ENCODE measurements at places on chromosomes 5 and 9. TPM values are rescaled to one million over a fixed set of nuclear protein-coding genes. Genes with fewer than 3 reads are reported as not detected.

DNA sequence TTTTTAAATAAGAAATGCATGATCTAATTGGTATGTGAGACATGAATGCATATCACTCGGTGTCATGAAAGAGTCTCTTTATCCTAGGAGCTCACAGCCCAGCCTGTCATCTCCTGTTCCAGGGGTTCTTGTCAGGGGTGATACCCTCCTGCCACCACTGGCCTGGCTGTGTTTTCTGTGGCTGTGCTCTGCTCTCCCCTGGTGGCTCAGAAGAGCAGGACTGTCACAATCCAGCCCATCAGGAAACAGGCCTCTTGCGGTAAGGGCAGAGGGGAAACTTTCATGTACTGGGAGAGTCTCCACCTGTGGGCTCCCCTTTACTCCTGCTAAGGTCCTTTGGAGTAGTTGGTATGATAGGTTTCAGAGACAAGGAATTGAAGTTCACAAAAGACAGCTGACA lies 240.2 kb upstream of the GLRA1 start:
- no peak for DNase-seq

DMGDH gene
- polyA plus RNA-seq = 23.9 TPM

- no peak for DNase-seq
Measured at GRCh38 chr5:144638787-144639186, 468.1 kb downstream of the KCTD16 start.

DNA sequence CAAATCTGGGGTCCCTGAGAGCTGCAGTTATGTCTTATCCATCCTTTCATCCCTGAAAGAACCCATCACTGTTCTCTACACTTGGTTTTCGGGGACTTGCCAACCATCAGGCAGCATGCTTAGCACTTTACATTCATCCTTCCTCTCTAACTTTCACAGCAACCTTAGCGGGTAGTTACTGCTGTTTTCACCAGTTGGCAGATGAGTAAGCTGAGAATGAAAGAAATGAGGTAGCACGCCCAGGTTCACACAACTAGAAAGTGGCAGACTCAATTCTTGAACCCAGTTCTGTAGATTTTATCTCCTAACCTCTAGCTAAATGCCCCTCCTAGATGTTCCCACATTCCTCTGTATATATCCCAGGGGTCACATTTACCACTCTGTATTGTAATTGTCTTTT lies 342.0 kb upstream of the WWC1 start:
- no peak for DNase-seq

ZNF879 gene
- 7.7 TPM for polyA plus RNA-seq

DNA sequence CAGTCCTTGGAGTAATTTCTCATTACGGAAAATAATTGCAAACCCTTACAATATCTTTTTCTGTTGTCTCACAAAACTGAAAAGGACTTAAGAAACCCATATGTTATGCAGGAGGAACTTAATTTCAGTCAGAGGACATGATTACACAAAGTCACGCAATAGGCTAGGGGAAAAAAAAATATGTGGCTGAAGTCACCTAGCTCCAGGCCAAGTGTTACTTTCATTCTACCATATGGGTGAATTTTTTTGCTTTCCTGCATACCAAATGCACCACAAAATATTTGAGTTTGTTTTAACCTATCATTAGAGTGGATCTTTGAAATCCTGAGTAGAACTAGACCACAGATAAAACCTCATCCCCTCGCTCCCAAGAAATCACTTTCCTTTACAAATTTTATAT lies 523.5 kb downstream of the CAAP1 start:
- DNase-seq = no peak

C9orf43 gene
- 2.3 TPM for polyA plus RNA-seq

DNA sequence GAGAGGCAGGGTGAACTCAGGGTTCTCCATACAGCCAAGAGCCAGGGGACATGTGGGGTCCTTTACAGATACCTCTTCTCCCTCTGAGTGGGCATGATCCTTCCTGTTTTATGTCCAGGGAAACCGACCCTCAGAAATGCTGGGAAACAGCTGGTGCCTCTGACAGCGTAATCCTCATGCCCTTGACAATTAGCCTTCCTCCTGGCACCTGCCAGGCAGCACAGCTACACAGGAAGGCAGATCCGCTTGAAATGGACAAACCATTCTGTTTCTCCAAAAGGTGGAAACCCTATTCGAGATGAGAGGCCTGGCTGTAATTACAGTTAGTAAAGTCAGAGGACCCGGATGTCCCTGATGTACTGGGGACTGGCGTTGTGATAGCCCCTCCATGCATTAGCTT lies 7.2 kb downstream of the ERGIC1 start:
- DNase-seq = no peak

EQTN gene
- 0.43 TPM for polyA plus RNA-seq

DNA sequence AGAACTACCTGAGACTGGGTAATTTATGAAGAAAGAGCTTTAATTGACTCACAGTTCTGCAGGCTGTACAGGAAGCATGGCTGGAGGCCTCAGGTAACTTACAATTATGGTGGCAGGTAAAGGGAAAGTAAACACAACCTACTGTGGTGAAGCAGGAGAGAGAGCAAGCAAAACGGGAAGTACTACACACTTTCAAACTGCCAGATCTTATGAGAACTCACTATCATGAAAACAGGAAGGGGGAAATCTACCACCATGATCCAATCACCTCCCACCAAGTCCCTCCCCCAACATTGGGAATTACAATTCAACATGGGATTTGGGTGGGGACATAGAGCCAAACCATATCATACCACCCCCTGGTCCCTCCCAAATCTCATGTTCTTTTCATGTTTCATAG lies 58.7 kb upstream of the GPR151 start:
- no peak for DNase-seq

TXNDC8 gene
- polyA plus RNA-seq = not detected

DNA sequence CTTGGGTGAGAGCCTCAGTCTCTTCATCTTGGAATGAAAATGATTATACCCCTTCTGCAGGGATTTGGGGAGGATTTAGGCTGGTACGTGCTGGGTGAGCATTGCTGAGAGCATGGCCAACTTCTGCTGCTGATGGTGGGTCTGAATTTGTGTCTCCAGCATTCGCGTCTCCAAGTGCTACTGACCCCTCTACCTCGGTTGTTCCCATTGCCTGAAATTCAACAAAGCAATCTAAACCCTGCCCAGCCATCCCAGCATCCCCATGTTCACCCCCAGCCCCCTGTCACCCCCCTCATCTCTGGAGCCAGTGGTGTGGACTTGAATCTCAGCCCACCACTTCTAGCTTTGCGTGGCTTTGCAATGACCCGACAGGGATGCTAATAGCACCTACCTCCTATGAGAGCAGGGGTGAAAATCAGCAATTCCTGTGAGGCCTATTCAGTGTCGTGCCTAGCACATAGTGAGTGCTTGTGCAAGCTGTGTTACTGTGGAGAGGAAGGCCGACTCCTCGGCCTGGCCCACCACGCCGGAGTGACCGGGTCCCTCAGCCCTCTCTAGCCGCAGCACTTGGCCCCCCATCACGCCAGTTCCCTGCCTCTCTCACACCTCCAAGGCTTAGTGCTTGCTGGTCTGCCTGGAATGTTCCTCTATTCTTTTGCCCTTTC lies 43.4 kb upstream of the SH3PXD2B start:
- no peak for DNase-seq

Measured in left kidney (tissue), 8 donors.